Activated CD4-positive, alpha-beta memory T cell treated with anti-CD3 and anti-CD28 coated beads, Interleukin-2, amount 10 ng/mL, durations not matched to agents 7 days and 5 days (primary cell): ENCODE measurements at places on chromosomes 6 and 20.

DNA sequence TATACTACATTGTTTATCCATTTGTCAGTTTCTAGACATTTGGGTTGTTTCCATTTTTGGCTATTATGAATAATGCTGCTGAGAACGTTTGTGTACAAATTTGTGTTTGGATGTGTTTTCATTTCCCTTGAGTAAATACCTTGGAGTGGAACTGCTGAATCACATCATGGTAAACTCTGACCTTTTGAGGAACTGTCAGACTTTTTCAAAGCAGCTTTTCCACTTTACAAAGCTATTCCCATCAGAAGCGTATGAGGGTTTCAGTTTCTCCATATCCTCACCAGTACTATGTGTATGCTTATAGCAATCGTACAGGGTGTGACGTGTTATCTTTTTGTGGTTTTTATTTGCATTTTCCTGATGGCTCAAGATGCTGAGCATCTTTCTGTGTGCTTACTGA, 103.7 kb downstream of the MYO6 start:
- DNase-seq: no peak

- no peak for DNase-seq
Observed at GRCh38 chr6:156773935-156774852, 3.0 kb upstream of the ARID1B start.

DNA sequence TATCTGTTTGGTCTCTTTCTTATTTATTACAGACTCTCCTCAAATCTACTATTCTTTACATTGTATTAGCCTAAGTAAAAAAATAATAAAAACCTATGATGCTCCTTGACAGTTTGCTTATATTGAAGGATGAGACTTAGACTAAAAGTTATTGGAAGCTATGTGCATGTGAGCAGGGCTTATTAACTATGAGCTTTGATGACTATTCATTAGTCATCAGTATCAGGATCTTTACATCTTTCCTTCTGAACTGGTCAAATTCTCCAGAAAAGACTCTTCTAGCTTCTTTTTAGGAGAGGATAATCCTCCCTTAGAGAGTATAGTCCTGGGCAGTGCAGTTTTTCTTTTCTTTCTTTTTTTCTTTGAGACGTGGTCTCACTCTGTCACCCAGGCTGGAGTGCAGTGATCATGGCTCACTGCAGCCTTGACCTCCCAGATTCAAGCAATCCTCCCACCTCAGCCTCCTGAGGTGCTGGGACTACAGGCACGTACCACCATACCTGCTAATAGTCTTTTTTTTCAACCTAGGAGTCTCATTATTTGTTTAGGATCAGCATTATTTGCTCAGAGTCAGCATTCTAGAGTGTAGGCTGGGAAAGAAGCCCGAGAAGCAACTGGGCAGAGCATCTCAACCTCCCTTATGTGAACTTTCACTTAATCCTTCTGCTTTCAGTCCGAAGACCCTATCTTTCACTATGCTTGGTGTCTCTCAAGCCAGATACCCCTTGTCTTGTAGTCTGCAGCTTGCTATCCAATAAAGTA, 37.1 kb upstream of the YWHAB start:
- DNase-seq: no peak

DNA sequence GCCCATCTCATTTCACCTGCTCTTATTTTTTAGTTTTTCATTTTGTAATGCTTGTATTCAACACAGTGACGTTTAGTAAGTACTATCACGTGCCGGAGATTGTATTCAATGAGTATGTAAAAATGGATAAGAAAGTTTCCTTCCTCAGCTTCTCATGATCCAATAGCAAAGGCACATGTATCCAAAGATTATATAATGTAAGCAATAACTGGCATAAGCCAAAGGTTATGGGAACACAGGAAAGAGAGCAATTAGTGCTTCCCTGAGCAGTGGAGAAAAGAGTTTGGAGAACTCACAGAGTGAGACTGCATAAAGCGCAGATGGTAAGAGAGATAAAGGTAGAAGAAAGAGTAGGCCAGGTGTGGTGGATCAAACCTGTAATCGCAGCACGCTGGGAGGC, 21.8 kb upstream of the LTV1 start:
- no peak for DNase-seq

DNA sequence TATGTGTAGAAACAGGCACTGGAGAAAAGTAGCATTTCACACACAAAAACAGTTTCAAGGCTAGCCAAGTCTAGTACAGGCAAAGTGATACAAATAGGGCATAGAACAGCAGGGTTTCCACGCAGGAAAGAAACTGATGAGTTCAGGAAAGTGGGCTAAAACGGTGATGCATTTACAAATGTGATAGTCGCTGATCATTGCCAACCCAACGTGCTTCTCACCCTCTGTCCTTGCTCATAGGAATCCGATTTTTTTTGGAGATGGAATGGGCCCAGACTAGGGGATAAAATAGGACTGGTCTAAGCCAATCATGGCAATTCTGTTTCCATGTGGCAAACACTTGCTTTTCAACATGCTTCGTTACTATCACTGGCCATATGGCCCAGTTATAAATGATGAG, 536.6 kb downstream of the PRKN start:
- no peak for DNase-seq

DNA sequence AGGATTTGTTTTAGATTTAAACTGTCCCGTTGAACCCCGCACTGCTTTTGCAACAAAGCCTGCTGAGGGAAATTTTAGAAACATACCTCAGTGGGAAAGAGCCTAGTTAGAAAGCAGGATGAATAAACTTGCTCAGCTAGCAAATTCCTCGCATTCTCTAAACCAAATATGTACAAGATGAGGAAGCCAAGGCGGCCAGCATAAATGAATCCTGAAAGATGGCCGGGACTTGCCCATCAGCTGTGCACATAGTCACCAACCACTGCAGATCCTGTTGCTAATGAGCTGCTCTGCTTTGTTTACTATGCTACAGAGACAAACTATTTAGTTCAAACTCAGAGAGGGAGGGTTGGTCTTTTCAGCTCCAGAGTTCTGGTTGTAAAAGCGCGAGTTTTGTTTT, 49.0 kb downstream of the TMEM170B start:
- no peak for DNase-seq

- DNase-seq: no peak
Observed at GRCh38 chr20:58069207-58069606, 159.2 kb downstream of the ANKRD60 start.
